Upper lobe of right lung (tissue), 1 donor: ENCODE measurements at places on chromosomes 6 and 20. TPM values are rescaled to one million over a fixed set of nuclear protein-coding genes. Genes with fewer than 3 reads are reported as not detected.

GRCh38 chr6:156779206-156780094 lies 2.3 kb downstream of the ARID1B start:
- DNase-seq, result peak; percentile 83
- H3K36me3 ChIP-seq, result no peaks in the 10 kb centered on the region
- peak overlapping the region; percentile 91 for H3K27ac ChIP-seq
- H3K4me1 ChIP-seq, result peaks cover 25% of the 10 kb centered on the region

DNA sequence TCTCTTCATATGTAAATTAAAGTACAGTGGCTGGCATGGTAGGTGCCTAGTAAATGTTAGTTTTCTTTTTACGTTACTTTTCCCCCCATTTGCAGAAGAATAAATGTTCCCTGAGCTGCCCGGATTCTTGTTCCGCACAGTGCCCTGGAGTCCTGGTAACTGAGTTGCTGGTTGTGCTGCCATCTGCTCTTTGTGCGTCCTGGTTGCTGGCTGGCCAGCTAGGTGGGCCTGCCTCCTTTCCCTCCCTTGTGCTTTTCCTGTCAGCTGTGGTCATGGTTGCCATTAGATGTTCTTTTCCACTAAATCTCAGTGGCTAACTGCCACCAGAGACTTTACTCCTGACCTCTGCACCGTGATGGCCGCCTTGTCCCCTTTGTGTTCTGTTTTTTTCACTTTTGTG lies 28.6 kb downstream of the CEP43 start:
- no peak for DNase-seq
- H3K4me1 ChIP-seq, result no peaks in the 10 kb centered on the region
- no peaks in the 10 kb centered on the region for H3K27me3 ChIP-seq
- H3K36me3 ChIP-seq, result peaks cover 30% of the 10 kb centered on the region
- no peak overlapping the region for H3K4me3 ChIP-seq

DNA sequence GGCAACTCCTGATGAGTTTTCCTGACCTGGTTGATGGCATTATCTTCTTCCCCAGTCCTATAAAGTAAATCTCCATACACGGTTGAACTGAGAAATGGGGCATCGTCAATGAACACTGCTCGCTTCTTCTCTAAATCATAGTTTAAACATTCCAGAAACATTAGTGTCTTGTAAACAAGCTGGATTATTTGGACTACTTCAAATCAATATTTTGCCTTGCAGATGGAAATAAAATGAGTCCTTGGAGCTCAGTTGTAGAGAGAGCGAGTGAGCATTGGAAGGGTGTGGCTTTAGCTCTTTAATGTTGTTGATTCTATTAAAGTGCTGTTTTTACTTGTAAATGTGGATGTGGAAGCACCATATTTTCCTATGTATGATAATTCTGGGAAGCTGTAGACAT lies 18.4 kb downstream of the C6orf89 start:
- H3K4me3 ChIP-seq, result no peak overlapping the region
- H3K27me3 ChIP-seq, result no peaks in the 10 kb centered on the region
- H3K36me3 ChIP-seq, result peaks cover 77% of the 10 kb centered on the region

GRCh38 chr20:17721802-17722486 lies 22.2 kb downstream of the BANF2 start:
- no peaks in the 10 kb centered on the region for H3K4me1 ChIP-seq
- DNase-seq, result no peak
- no peaks in the 10 kb centered on the region for H3K27me3 ChIP-seq

- no peak overlapping the region for H3K4me3 ChIP-seq
- H3K4me1 ChIP-seq, result no peaks in the 10 kb centered on the region
- no peak for DNase-seq
- H3K27ac ChIP-seq, result no peak overlapping the region
- H3K36me3 ChIP-seq, result no peaks in the 10 kb centered on the region
Observed at GRCh38 chr6:34213772-34214171, 22.9 kb upstream of the HMGA1 start.

The RIN2 gene
- 116 TPM for total RNA-seq

DNA sequence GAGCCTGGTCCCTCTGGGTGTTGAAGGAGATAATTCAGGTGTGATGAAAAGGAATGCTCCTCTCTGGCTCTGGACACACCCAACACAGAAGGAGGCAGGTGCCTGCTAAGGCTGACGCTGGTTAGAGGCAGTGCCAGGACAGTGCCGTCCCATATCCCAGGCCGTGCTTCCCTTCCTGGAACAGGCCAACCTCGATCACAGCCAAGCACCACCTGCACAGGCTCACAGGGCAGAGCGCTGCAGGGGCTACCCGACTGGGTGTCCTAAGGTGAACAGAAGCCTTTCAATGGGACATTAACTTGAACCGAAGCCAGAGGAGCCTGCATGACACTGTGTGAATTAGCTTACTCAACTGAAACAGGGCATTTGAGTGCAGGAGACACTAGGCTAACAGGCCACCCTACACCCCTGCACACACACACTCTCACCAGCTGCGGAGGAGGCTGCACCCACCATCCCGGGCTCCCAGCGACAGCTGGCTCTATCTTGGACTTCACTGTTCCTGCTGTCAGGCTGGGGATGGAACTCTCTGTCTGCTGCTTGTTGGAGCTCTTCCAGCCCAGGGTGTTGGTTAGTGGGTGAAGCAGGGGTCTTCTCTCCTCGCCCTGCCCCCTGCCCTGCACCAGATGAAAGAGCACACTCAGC lies 347.2 kb downstream of the TAF4 start:
- no peak overlapping the region for H3K4me3 ChIP-seq
- no peak for DNase-seq
- no peak overlapping the region for H3K27ac ChIP-seq
- H3K27me3 ChIP-seq, result no peaks in the 10 kb centered on the region
- H3K36me3 ChIP-seq, result no peaks in the 10 kb centered on the region

DNA sequence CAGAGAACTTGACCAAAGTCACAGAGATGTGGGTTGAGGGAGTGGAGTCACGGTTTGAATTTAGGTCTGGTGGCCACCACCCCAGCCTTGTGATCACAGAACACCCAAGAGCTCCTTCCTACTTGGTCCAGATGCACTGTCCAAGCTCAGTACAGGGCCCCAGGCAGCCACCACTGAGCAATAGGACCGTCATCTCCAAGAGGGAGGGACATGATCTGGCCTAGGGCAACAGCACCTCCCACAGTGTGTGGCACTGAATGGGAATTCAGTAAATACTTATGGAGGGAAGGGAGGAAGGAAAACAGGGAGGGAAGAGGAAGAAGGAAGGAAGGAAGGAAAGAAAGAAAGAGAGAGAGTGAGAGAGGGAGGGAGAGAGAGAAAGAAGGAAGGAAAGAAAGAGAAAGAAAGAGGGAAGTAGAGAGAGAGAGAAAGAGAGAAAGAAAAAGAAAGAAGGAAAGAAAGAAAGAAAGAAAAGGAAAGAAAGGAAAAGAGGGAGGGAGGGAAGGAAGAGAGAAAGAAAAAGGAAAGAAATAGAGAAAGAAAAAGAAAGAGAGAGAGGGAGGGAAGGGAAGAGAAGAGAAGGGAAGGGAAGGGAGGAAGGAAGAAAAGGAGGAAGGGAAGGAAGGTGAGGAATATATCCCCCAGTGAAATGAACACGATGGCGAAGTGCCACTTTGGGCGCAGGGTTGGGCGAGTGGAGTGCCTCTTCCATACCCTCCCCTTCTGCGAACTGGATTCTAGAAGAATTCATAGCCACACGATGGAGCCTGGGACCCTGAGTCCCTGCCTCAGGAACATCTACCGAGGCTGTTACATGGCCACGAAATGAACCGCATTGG lies 243.7 kb downstream of the TFAP2C start:
- no peaks in the 10 kb centered on the region for H3K4me1 ChIP-seq
- H3K4me3 ChIP-seq, result no peak overlapping the region
- no peak for DNase-seq
- no peaks in the 10 kb centered on the region for H3K36me3 ChIP-seq
- H3K27me3 ChIP-seq, result no peaks in the 10 kb centered on the region

DNA sequence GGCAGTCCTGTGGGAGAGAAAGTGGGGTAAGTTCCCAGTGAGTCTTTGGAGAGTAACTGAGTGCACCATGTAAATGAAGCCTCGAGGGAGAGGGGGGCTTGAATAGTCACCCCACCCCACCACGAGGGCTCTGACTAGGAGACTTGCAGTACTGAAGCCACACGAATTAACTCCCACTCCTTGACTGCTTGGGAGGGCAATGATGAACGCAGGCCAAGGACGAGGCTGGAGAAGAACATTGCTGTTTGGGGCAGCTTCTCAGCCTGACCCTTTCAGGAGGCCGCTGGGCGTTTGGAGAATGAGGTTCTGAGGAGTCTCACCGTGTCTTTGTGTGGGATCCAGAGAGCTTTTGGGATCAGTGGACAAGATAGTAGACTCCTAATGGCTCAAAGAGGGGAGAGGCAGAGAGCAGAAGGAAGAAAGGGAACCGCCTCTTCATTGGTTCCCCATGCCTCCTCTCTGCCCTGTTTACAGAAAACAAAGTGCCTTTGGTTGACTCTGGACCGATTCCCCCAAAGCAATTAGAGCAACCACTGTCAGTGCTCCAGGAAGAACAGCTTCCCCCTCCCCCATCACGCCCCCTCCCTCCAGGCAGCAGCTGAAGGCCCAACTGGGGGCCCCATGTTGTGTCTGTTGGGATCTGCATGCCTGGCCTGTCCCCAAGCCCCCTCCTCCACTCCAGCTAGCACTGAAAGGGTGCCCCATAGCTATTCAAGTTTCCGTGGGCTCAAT lies 41.7 kb upstream of the CDKN1A start:
- H3K27me3 ChIP-seq, result no peaks in the 10 kb centered on the region
- no peak overlapping the region for H3K27ac ChIP-seq
- H3K4me1 ChIP-seq, result peaks cover 13% of the 10 kb centered on the region
- no peak for DNase-seq
- no peaks in the 10 kb centered on the region for H3K36me3 ChIP-seq

GRCh38 chr20:63487116-63487764 lies 11.6 kb downstream of the EEF1A2 start:
- no peak for DNase-seq
- H3K4me1 ChIP-seq, result no peaks in the 10 kb centered on the region
- no peak overlapping the region for H3K27ac ChIP-seq
- peaks cover 57% of the 10 kb centered on the region for H3K27me3 ChIP-seq
- no peaks in the 10 kb centered on the region for H3K36me3 ChIP-seq

- no peaks in the 10 kb centered on the region for H3K4me1 ChIP-seq
- no peaks in the 10 kb centered on the region for H3K36me3 ChIP-seq
- DNase-seq, result no peak
- no peak overlapping the region for H3K4me3 ChIP-seq
- no peaks in the 10 kb centered on the region for H3K27me3 ChIP-seq
Observed at GRCh38 chr6:157244175-157244574, 79.1 kb downstream of the TMEM242 start.

DNA sequence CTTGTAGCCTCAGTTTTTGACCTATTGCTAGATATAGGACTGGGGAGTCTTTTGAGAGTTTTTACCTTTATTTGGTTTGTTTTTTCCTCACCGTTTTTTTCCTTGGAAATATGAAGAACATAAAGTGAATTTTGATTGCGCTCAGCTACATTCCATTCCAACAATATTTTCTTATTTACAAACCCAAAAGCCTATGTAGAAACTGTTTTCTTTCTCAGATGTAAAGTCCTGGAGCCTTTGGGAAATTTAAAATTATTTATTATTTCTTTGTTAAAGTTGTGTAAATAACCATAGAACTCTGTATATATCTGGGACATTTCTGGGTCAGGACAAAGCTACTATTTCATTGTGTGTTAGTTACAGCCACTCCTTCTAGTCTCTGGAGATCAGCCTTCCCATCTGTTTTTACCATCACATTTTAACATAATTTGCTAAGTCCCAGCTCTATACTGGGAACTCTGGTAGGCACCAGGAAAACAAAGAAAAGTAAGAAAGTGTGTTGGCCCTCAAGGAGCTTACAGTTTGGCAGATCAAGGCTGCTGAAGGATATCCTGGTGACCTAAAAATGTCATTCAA lies 68.8 kb downstream of the JAG1 start:
- H3K4me1 ChIP-seq, result peaks cover 19% of the 10 kb centered on the region
- H3K27ac ChIP-seq, result peak overlapping the region; percentile 28
- no peaks in the 10 kb centered on the region for H3K27me3 ChIP-seq
- no peak for DNase-seq
- H3K4me3 ChIP-seq, result no peak overlapping the region

DNA sequence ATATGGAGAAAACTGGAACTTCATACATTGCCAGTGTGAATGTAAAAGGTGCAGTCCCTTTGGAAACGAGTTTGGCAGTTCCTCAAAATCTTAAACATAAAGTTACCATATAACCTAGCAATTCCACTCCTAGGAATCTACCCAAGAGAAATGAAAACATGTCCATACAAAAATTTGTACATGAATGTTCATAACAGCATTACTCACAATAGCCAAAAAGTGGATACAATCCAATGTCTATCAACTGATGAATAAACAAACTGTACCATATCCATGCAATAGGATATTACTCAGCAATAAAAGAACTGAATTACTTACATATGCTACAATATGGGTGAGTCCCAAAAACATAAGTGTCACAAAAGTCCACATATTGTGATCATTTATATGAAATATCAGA lies 48.7 kb upstream of the ERVFRD-1 start:
- H3K27me3 ChIP-seq, result no peaks in the 10 kb centered on the region
- DNase-seq, result no peak
- H3K36me3 ChIP-seq, result no peaks in the 10 kb centered on the region
- no peaks in the 10 kb centered on the region for H3K4me1 ChIP-seq

The AIF1 gene
- 55.3 TPM for total RNA-seq

The RFX6 gene
- total RNA-seq, result not detected

GRCh38 chr6:132333639-132334520 lies 67.4 kb downstream of the MOXD1 start:
- H3K27me3 ChIP-seq, result no peaks in the 10 kb centered on the region
- H3K4me3 ChIP-seq, result no peak overlapping the region
- no peak for DNase-seq

The DOP1A gene
- 26.4 TPM for total RNA-seq

GRCh38 chr20:8082025-8082424 lies 50.0 kb upstream of the PLCB1 start:
- H3K4me1 ChIP-seq, result no peaks in the 10 kb centered on the region
- H3K27me3 ChIP-seq, result no peaks in the 10 kb centered on the region
- no peak for DNase-seq
- no peak overlapping the region for H3K27ac ChIP-seq
- H3K36me3 ChIP-seq, result no peaks in the 10 kb centered on the region

- H3K4me1 ChIP-seq, result peaks cover 4% of the 10 kb centered on the region
- H3K27me3 ChIP-seq, result no peaks in the 10 kb centered on the region
- no peak overlapping the region for H3K4me3 ChIP-seq
- no peak for DNase-seq
- no peaks in the 10 kb centered on the region for H3K36me3 ChIP-seq
Observed at GRCh38 chr6:19795211-19795610, 42.0 kb upstream of the ID4 start.

The THEMIS gene
- 3.0 TPM for total RNA-seq

DNA sequence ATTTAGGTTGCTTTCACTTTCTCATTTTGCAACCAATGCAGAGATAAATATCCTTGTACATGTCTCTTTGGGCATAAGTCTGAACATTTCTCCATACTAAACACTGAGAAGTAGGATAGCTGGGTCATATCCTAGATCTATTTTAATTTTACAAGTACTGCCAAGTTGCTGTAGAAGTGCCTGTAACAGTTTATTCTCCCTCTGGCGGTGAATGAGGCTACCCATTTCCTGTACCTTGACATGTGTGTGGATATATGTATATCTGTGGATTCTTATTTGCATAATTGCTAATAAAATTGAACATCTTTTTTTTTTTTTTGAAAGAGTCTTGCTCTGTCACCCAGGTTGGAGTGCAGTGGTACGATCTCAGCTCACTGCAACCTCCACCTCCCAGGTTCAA lies 48.0 kb upstream of the PNRC1 start:
- H3K36me3 ChIP-seq, result no peaks in the 10 kb centered on the region
- peaks cover 27% of the 10 kb centered on the region for H3K4me1 ChIP-seq
- H3K4me3 ChIP-seq, result no peak overlapping the region
- no peak overlapping the region for H3K27ac ChIP-seq
- no peaks in the 10 kb centered on the region for H3K27me3 ChIP-seq

The FKBP1C gene
- 0.52 TPM for total RNA-seq

The CPNE5 gene
- total RNA-seq, result 2.3 TPM

The TBX18 gene
- total RNA-seq, result 1.0 TPM

- DNase-seq, result no peak
- no peaks in the 10 kb centered on the region for H3K4me1 ChIP-seq
- no peaks in the 10 kb centered on the region for H3K36me3 ChIP-seq
Observed at GRCh38 chr6:155349129-155349528, 34.8 kb upstream of the TFB1M start.
